Ascending aorta (tissue), 2 donors: ENCODE measurements at places on chromosomes 3 and 15.
A peak's percentile ranks its signal among the peaks of the same experiment; 100 is the strongest.

DNA sequence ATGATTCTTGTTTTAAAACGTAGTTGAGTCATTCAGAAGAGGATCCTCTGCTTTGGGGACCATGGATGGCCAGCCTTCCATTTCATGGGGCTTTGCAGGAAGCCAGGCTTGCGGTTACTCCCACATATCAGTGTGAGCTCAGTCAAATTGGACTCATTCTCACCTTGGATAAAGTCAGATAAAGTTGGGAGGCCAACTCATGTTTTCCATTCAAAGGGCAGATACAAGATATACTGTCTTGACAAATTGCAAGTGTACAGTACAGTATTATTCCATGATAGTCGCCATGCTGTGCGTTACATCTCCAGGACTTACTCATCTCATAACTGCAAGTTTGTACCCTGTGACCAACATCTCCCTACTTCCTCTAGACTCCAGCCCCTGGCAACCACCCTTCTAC, 25.5 kb upstream of the B3GNT5 start:
- DNase-seq, result no peak

GRCh38 chr15:69756440-69756839, 303.8 kb downstream of the RPLP1 start:
- DNase-seq, result no peak

GRCh38 chr3:52330194-52330805, 14.2 kb downstream of the DNAH1 start:
- no peak for DNase-seq

- no peak for DNase-seq
These were observed 16.0 kb upstream of the ATOSA start for GRCh38 chr15:52695154-52695553.

- DNase-seq, result no peak
These were observed 264.3 kb upstream of the ZPLD1 start for GRCh38 chr3:102170545-102170944.

- no peak for DNase-seq
These were observed 258.7 kb upstream of the CTNNB1 start for GRCh38 chr3:40940651-40941050.

- no peak for DNase-seq
These were observed 364.7 kb upstream of the TGFBR2 start for GRCh38 chr3:30241721-30242120.

GRCh38 chr3:114496874-114497273, 203.0 kb downstream of the TIGIT start:
- DNase-seq, result no peak

DNA sequence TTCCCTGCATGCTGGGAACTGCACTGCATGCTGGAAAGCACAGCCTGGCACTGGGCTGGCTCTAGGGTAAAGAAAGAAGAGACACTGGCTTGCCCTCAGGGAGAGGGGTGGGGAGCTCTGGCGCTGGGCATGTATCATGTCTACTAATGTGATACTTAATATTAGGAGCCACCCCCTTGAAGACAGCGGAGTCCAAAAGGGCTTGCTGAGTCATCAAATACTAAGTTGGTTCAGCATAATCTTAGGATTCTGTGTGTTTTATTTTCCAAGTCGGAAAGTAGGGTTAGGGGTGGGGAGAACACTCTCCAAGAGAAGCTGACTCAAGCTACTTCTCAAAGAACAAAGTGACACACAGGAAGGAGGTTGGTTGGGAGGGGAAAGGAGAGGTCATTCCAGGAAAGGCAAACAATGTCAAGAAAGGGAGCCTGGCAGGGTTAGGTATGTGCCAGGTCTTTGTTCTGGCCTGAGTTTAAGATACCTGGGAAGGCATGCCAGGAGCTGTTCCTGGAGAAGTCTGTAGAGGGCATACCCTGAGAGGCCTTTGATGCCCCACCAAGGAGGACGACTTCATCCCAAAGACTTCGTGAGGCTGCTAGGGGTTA, 237.8 kb upstream of the NR2E3 start:
- no peak for DNase-seq

- DNase-seq, result peak; percentile 89
These were observed 6.4 kb downstream of the CELSR3 start for GRCh38 chr3:48656061-48656840.

- no peak for DNase-seq
These were observed 31.7 kb downstream of the PLSCR4 start for GRCh38 chr3:146218880-146219866.

DNA sequence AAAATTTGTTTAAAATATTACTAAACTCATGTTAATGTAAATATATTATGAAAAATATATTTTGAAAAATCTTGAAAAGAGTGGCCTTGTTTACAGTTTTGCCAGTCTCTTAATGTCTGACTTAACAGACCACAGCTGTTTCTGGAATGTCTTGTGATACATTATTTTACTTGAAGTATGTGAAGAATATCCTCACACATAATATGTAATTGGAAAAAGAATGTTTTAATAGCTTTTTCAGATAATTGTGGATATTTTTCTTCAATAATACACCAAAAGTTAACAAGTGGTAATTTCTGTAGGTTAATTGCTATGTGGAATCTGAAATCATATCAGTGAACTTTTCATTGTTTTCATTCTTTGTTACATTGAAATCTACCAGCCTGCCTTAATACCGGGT, 101.3 kb downstream of the UBE2E2 start:
- no peak for DNase-seq

DNA sequence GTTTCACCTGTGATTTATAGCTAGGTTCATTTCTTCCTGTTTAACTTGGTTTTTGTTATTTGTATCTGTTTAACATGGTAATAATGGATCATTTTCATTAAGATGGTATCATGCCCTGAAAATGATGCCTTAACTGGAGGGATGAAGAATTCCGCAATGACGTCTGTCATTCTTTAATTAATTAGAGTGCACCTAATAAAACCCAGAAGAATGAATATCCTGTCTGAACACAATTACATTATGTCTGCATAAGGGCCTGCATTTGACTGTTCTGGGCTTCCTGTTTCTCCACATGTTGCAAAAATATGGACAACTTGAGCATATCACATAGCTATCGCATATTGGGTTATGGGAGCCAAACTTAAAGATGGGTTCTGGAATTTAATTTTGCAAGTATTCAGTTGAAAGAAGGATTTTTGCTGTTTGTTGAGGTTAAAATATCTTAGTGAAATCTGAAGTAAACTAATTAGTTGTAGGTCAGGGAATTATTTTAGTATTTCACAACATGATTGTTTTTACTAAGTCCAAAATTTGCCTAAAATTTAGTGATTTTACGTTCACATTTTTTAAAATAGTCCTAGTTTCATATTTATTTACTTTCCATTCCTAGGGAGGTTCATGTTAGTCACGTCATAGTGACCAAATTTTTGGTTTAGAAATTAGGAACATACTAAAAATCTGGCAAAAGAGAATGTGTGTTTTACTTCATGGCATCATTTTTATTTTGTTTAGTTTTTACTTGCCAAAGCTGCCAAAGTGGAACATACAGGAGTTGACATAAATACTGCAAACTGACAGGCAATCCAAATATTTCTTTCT, 321.0 kb upstream of the TGFBR2 start:
- no peak for DNase-seq

DNA sequence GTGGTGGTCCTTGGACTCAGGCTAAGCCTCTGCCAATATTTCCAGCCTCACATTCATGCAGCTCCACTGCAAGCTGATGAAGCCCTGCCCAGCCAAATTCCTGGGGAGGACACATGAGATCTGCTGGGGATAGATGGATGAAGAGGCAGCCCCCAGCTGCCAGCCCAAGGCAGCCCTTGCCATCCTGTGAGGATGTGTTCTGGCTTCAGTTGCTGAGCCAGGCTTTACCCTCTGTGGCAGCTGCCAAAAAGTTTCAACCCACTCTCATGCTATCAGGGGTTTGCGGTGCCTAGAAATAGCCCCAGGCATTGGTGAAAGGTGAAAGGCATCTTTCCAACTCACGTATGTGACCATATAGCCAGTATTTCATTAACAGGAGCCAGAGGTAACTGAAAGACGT, 37.6 kb downstream of the C2CD4A start:
- DNase-seq, result no peak

- no peak for DNase-seq
These were observed 950.1 kb downstream of the DIPK2A start for GRCh38 chr3:144921710-144922109.

DNA sequence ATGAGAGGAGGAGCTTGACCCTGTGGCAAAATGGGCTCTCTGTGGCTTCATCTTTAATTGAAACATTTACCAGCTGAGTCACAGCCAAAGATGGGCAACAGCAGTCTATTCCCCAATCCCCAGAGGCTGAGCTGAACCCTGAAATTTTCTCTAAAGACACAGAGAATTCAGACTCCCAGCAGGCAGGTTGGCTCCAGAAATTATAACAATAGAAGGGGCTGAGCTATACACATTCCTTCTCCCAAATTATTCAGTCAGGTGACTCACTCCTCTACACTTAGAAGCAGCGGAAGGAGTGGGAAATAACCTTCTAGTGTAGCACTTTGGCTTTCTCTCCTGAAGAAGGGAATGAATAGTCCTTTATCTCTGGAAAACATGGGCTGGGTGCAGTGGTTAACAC, 264.3 kb upstream of the ARHGEF26 start:
- no peak for DNase-seq

DNA sequence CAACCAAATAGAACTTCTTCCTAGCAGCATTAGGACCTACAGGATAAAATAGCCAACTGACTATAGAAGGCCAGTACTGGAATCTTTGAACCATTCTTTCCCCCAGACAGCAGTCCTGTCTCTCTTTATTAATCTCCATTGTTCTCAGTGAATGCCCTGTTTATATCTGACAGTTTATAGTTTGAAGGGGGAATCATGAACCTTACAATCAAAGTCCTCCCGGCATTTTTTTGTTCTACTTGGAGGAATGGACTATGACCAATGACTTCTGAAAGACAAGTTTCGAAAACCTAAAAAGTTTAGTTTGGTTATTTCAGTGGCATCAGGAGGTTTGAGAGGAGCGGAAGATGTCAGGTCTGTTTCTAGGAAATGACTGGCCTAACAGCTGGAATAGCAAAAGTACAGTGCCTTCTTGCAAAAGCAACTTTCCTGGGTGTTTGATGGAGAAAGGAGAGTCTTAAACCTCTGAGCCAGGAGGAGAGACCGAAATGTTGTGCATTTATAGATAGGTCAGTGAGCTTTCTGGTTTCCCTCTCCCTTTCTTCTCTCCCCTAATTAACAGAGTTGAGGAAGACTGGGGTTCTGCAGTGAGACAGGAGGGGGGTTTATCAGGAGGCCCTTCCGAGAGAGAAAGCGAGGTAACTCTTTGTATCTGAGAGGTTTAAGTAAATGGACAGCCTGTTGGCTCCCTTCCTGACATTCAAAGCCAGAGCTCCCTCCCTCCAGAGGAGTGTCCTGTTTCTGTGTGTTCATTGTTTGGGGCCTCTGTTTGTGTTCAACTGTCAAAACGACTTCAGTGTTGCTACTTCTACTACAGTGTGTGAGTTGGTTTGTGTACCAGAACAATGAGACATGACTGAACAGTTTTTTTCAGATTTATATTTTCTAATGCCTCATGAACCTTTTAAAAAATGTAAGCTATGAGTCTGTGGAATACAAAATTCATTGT, 383.0 kb upstream of the RARB start:
- DNase-seq, result no peak

DNA sequence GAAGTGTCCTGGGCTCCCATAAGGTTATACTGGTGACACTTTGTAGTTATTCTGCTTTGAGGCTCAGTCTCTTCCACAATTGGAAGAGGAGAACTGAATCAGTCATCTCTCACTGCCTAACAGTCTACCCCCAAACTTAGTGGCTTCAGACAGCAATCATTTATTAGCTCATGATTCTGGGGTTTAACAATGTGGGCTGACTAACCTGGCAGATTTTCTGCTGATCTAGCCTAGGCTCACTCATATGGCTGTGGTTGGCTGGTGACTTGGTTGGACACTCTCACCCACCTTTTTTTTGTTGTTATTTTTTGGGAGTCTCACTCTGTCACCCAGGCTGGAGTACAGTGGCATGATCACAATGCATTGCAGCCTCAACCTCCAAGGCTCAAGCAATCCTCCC, 7.1 kb downstream of the GPD1L start:
- DNase-seq, result no peak

DNA sequence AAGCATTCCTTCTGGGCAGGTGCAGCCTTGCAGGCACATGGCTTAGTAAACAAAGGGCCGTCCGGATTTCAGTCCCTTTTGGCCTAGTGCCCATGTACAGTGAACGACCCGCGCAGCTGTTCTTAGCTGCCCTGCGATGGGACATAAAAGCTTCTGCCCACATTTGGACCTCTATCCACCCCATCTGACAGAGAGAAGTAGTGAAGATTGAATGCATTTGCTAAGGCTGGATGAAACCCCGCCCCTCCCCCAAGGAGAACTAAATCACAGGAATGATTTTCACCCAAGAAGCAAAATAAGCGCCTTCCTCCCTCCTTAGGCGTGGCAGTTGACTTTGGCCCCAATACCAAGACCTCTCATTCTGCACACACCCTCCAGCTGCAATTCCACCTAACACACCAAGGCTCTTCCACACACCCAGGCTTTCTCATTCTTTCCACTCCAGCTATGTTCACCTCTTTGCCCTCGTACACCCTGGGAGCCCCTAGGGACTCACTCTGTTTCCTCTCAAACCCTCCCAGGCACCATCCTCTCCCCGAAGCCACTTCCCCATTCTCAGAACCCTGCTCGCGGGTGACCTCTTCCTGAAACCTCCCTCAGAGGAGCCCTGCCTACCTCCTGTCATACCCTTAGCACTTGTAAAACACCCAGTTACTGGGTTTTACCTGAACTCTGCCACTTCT, 14.1 kb upstream of the HRH1 start:
- DNase-seq, result no peak

DNA sequence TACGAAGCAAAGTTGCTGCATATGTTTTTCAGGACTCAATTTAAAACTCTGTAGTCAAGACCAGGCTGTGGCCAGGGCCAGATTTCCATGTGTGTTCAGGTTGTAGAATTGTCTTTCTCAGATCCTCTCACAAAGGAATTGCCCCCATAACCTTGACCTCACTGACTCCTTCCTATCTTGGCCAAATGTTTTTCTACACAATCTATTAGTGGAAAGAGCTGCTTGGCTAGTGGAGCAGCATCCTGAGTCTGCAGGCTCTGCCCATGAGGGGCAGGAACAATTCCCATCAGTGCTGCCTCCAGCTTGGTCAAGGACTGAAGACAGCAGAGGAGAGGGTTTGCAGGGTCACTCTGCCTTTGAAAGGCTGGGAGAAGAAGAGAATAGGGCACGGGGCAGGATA, 6.9 kb upstream of the TBC1D21 start:
- DNase-seq, result no peak
